ENCODE measurements at places on chromosomes 3 and 15.
A peak's percentile ranks its signal among the peaks of the same experiment; 100 is the strongest.

GRCh38 chr3:125003369-125003853, 52.4 kb downstream of the HEG1 start:
- no peak for DNase-seq

DNA sequence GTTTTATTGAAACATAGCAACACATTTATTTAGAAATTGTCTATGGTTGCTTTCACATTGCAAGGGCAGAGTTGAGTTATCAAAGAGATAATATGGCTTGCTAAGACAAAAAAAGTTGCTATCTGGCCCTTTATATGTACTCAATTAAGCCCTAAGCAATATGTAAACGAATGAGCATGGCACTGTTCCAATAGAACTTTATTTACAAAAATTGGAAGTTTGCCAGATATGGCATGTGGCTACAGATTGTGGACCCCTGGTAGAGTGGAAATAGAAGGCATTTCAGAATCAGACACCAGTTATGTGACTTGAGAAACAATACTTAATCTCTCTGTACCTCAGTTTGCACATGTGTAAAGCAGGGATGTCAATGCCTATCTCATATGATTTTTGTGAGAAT, 515.6 kb upstream of the SGO1 start:
- no peak for DNase-seq

DNA sequence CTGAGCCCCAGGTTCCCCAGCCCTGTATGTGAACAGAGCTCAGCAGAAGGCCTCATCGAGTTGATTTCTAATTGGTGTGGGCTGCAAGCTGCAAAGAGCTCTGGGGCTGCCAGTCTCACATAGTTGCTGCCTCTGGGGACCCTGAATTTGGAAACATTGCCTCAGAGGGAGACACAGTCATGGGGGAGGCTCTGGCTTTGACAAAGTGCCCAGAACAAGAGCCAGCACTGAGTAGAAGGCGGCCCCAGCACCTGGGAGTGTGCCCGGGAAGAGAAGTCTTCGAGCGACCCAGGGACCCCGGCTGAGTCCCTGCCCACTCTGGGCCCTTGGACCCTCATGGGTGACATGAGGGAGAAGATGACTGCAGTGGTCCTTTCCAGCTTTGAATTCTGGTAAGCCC, 7.3 kb downstream of the NTRK3 start:
- DNase-seq: no peak

DNA sequence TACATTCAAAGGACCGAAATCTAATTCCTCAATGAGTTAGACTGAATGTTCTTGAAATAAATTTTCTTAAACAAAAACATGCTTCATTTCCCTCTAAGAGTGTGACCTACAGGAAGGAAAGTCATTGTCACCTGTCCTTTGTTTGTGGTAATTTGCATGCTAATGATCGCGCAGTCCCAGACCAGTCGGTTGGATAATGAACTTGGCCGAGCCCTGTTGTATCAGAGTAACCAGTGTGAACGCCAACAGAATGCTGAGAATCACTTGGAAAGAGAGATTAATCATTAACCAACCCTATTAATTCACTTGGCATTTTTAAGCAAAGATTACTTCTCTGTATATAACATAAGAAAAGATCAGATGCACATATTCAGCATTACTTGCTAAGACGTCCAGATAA, 8.1 kb upstream of the ARNT2 start:
- DNase-seq: no peak

- no peak for DNase-seq
These were observed 67.4 kb downstream of the DTWD1 start for GRCh38 chr15:49688135-49688790.

GRCh38 chr3:66709532-66709931, 208.7 kb upstream of the LRIG1 start:
- no peak for DNase-seq

- no peak for DNase-seq
These were observed 201.4 kb downstream of the IL5RA start for GRCh38 chr3:2908693-2909351.

DNA sequence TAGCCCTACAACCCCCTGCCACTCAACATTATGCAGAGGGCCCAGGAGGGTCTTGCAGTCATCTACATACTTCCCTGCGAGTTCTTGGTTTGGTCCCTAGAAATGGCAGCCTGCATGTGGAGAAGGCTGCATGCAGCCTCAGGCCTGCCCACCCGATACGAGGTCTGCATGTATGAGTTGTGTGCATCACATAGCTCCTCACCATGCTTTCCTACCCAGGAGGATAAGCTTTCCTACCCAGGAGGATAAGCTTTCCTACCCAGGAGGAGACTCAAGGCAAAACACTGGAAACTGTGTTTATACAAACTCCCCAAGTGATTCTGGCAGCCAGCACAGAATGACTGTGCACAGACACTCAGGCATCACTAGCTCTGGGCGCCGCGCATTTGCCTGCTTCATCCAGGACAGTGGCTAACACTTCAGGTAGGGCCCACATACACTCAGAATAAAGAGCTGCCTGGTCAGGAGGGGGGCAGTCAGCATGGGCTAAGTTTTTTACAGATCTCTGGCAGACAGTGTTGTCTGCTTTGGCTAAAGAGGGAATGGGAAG, 187.7 kb downstream of the THSD4 start:
- peak; percentile 38 for DNase-seq

DNA sequence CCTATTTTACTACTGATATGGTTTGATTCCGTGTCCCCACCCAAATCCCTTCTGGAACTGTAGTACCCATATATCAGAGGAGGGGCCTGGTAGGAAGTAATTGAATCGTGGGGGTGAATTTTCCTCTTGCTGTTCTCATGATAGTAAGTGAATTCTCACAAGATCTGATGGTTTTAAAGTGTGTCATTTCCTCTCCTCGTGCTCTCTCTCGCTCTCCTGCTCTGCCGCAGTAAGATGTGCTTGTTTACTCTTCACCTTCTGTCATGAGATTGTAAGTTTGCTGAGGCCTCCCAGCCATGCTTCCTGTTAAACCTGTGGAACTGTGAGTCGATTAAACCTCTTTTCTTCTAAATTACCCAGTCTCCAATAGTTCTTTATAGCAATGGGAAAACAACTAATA, 81.2 kb upstream of the ZBTB20 start:
- no peak for DNase-seq

DNA sequence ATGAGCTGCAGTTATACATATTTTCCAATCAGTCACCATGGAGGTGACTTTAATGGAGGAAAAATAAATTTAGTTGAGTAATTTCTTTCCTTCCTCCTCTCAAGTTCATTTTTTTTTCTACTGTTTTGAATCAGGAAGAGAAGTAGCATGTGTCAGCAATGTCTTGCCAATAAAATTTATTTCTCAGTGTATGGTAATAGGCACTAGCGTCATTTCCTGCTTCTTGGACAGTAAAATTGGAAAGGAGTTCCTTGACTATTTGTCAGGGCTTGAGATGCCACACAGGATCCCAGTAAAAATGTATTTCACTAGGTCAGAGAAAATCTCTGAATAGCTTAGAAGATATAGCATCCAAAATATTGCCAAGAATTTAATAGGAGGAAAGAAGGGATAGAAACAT, 605.9 kb downstream of the ROBO1 start:
- no peak for DNase-seq

DNA sequence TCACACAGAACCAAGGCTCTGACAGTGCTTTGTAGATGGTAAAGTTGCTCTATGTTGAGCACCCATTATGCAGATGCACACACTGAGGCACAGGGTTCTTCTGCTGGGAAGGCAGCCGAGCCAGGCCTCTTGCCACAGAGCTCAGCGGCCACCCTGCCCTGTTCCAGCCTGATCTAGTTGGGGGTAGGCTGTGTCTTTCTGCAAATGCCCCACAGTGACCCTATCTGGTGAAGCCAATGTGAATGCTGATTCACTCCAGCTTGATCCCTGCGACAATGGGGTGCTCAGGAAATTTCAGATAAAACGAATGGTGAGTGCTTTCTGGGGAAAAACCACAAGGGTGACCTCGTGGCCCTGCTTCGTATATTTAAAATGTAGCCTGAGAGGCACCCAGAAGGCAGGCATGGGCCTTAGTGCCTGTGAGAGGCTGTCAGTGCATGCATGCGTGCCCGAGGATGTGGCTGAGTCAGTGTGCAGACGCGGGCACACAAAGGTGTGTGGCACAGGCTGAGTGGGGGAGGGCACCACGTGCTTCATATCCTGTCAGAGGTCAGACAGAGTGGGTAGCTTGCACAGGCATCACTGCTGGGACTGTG, 85.7 kb downstream of the ATP2B2 start:
- no peak for DNase-seq

DNA sequence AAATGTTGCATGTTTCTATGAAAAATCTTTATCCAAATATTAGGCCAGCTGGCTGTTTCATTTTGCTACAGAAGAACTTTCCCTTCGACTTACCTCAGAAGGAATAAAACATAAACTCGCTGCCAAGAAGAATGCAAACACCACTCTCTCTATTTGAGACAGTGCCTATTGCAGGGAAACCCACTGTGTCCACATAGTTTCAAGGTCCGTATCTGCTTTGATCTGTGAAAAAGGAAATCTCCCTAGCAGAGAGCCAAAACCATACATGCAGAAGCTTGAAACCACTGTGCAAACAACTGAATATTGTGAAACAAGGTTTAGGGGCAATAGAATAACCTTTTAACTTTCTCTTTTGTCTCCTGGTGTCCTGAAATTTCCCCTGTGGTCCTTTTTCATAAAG, 35.0 kb upstream of the CAPN7 start:
- no peak for DNase-seq

- DNase-seq: no peak
These were observed 2.3 kb upstream of the GMPPB start for GRCh38 chr3:49725906-49726681.

DNA sequence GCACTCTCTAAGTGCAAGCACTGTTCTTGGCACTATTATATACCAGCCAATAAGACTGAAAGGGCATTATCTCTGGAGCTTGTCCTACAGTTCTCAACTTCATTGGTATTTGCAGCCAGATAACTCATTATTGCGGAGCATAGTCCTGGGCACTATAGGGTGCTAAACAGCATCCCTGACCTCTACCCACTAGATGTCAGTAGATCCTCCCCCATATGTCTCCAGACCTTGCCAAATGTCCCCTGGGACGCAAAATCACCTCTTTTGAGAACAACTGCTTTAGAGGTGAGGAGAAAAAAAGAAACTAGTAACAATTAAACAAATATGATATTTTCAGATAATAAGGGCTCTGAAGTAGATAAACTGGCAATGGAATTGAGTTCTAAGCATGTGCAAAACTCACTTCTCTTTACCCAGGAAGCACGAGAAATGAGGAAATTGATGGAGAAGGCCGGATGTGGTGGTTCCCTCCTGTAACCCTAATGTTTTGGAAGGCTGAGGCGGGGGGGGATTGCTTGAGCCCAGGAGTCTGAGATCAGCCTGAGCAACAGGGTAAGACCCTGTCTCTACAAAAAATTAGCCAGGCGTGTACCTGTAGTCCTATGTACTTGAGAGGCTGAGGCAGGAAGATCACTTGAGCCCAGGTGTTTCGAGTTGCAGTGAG, 61.4 kb downstream of the FRMD4B start:
- DNase-seq: no peak

- DNase-seq: peak; percentile 71
These were observed 5.1 kb upstream of the SEMA7A start for GRCh38 chr15:74438721-74439316.

GRCh38 chr3:104992676-104993075, 374.0 kb upstream of the ALCAM start:
- DNase-seq: no peak

GRCh38 chr3:178845420-178846118, 226.0 kb downstream of the ZMAT3 start:
- peak; percentile 99 for DNase-seq

- DNase-seq: no peak
These were observed 113.2 kb upstream of the FGF7 start for GRCh38 chr15:49309889-49310288.

- DNase-seq: no peak
These were observed 493.6 kb upstream of the AGTR1 start for GRCh38 chr3:148204131-148204530.

DNA sequence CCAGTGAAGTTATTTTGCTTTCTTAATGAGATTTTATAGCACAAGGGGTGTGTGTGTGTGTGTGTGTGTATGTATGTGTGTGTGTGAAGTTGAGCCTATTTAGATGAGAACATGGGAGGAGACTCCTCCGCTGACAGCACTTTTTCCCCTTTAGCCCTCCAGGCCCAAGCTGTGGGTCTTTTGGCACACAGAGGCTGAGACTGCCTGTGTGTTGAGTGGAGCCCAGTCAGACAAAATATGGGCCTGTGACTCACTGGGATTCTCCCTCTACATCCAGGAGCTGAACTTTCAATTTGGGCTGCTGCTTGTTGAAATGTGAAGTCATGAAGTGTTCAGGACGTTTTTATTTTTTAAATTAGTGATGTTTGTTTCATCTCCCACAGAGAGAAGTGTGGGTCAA, 108.0 kb downstream of the MFSD1 start:
- DNase-seq: peak; percentile 16

GRCh38 chr3:13168391-13168790, 95.2 kb upstream of the IQSEC1 start:
- DNase-seq: no peak

GRCh38 chr3:181454451-181455027, 257.2 kb upstream of the SOX2 start:
- DNase-seq: no peak

DNA sequence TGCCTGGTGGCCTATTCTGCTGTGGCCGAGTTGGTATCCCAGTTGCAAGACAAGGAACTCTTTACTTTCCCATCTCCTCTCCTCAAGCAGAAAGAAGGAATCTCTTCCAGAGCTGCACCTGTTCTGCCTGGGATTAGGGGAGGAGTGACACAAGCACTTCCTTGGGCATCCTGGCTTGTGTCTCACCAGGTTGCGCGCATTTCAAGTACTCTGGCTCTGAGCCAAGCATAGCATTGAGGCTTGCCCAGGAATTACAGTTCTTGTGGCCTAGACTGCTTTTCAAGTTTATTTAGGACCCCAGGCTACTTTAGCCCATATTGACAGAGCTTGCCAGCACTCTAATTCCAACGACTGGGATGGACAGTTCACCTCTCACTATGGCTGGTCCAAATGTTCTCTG, 150.5 kb downstream of the RSRC1 start:
- DNase-seq: no peak

DNA sequence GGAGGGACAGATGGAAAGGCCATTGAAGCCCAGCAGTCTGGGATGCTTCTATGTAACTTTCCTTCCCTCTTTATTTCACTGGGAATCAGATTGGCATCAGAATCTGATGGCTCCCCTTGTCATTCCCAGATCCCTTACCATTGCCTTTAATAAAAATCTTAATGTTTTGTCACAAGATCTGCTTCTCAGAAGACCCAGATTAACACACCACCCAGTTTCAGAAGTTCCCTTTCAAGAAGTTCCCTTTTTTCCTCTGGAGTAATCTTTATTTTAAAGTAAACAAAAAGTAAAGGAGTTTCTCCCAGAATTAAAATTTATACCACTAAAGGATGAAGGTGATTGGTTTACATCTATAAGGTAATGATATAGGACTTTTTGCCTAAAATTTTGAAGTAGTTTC, 76.4 kb downstream of the UBR1 start:
- no peak for DNase-seq

GRCh38 chr3:10783360-10784351, 32.4 kb upstream of the SLC6A11 start:
- DNase-seq: peak; percentile 30

GRCh38 chr3:10026084-10026890, at the start of gene FANCD2:
TSS of gene FANCD2 (plus strand) at chr3:10026437. CDS start at chr3:10028658, 2,221 bp downstream.
- DNase-seq: peak; percentile 88

- DNase-seq: no peak
These were observed 111.1 kb downstream of the KLF13 start for GRCh38 chr15:31437686-31438085.
